ENCODE measurements at places on chromosomes 7 and 10.

- peak; percentile 49 for DNase-seq
Observed at GRCh38 chr10:110496553-110497437, 912 bp upstream of the DUSP5 start.

GRCh38 chr10:30911303-30911863 is 120.3 kb downstream of the ZNF438 start:
- no peak for DNase-seq

- DNase-seq: no peak
Observed at GRCh38 chr10:80144696-80145131, 12.2 kb downstream of the PLAC9 start.

DNA sequence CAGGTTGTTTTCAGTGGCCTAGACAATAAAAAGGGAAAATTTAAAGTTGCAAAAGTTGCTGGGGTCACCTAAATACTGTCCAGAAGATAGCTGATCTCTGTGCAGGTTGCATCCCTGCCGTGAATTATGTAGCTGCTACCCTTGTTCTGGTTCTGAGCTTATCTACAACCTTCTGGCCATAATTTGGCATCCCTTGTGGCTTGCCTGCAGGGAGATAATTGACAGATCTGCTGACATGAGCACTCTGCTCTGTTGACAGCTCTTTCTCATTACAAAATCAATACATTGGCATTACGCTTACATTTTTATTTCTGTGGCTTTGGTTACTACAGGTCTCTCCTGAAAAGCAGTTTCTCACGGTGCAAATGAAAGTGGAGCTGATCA is 29.3 kb upstream of the HECTD2 start:
- DNase-seq: no peak
